ENCODE measurements at places on chromosomes 1 and 21.

DNA sequence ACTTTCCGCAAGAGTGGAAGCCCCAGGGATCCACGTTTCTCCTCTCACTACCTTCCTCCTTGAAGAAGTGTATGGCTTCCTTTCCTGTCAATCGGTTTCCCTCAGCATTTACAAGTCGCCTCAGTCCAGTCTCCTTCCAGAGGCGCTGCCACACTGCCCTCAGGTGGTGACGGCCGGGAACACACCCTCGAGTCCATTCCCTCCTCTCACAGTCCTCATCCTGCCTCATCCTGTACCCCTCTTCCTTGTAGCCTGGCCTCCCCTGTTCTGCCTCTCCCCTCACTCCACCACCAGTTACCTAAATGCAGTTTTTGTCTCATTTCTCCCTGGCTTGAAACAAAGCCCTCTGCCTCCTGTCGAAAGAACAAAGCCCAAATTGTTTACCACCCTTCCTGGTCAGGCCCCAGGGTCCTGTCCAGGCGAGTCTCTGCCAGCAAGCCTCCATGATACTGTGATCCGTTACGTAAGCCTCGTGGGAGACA lies 23.2 kb upstream of the LSM10 start:
- peak; percentile 89 for DNase-seq

GRCh38 chr1:203085528-203086406 lies at the start of gene MYOG:
MYOG (minus strand) TSS chr1:203086012; CDS start chr1:203085961, 51 bp downstream.
- DNase-seq = no peak

DNA sequence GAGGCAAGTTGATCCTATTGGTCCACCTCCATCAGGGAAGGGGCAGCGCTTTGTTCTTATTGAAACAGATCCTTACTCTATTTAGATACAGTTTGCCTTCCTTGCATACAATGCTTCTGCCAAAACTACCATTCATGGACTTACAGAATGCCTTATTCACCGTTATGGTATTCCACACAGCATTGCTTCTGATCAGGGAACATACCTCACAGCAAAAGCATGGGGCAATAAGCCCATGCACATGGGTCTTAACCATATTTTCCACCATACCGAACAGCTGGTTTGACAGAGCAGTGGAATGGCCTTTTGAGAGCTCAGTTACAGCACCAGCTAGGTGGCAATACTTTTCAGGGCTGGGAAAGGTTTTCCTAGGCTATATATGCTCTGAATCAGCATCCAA lies 544.8 kb upstream of the ADGRL4 start:
- DNase-seq = no peak

DNA sequence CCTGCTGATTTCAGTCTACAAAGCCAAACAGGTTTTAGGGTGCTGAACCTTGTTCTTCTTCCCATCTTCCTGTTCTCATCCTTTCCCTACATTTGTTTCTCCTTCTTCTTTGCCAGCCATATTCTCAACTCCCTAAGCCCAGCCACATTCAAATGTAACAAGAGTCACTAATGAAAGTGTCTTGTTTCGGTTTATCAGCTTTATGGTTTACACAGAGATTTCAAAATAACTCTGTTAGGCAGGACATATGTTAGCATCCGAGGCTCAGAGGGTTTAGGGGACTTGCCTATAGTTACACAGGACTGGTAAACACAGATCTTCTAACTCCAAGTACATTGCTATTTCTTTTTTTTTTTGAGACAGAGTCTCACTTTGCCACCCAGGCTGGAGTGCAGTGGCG lies 61.3 kb downstream of the NDUFS5 start:
- DNase-seq = peak; percentile 38

GRCh38 chr21:21412096-21412495 lies 413.9 kb downstream of the NCAM2 start:
- no peak for DNase-seq

GRCh38 chr1:226001963-226002666 lies 3.0 kb upstream of the SDE2 start:
- DNase-seq = peak; percentile 67

- DNase-seq = peak; percentile 43
These were observed 5.7 kb downstream of the SLC6A17 start for GRCh38 chr1:110155878-110156522.

- DNase-seq = no peak
These were observed 516.9 kb downstream of the AMY1C start for GRCh38 chr1:104266612-104267011.

- peak; percentile 79 for DNase-seq
These were observed 5.1 kb downstream of the PMF1 start for GRCh38 chr1:156217871-156218270.

DNA sequence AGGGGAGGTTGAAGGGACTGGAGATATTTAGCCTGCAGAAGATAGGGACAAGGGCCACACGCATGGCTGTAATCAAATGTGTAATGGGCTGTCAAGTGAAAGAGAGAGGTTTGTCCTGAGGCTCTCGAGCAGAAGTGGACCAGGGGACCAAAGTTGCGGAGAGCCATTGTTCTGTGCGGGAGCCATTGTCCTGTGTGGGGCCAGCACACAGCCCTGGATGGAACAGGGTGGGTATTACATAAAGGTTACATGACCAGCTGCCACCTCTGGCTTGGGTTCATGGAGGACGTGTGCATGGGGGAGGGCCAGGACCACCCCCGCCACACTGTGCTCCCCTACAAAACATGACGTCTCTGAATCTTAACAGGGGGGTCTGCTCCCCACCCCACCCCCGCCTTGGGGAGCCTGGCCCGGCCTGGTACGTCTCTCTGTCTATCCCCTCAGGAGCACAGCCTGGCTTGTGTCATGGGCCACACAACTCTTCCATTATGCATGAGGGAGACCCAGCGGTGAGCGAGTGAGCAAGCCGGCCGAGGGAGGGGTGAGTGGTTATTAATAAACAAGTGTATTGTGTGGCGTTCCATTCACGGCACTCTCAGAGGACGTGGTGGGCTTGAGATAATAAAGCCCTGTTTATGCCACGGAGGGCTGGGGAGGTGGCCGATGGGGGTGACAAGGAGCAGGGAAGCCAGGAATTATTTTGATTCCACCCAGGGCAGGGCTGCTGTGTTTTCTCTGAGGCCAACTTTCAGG lies at the start of gene NFASC:
Gene NFASC (plus strand): TSS at position 703 of the 753 bp plus-strand sequence. CDS start 73,454 bp downstream, outside the sequence.
- no peak for DNase-seq

- DNase-seq = no peak
These were observed 71.3 kb upstream of the LRRN2 start for GRCh38 chr1:204756811-204757210.

DNA sequence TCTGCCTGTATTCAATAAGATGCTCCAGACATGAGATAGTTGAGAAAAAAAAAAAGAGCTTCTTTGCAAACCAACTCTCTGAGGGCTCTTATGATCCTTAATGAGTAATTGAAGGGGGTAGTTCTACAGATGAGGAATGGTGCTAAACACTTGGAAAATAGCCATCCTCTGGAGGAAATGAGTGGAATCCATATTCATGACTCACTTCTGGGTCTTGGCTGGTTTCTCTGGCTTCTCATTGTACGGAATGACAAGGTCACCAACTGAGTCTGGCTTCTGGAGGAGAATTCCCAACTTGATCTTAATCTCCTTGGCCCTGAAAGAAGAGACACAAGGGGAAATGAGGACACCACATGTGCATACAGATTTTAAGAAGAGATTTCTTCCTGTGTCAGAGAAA lies 34.7 kb downstream of the RGS5 start:
- DNase-seq = no peak

DNA sequence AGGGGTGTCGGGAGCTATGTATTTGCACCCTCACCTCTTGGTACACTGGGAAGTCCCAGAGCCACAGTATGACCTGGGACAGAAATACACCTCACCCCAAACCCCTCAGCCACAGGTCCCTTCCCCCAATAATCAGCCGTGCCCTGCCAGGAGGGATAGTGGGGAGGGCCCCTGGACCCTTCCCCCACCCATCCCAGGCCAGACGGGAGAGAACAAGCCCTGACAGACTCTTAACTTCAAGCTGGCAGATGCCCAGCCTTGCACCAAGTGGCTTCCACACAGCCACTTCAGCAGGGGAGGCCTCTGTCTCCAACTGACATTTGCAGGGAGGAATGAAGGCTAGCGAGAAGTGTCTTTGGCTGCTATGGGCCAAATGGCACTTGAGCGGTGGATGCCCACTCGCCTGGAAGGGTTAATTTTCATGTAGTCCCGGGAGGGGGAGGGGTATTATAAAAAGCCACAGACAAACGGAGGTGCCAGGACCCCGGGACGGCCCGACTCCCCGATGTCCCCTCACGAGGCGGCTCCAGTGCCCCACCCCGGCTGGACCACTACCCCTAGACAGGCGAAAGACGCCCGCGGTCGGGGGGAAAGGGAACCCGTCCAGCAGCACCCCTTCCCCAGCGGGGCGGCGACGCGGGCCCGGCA lies 495 bp downstream of the SYNC start:
- no peak for DNase-seq

GRCh38 chr21:38342739-38343138 lies 85.9 kb downstream of the KCNJ15 start:
- DNase-seq = no peak

GRCh38 chr1:108830119-108831008 lies 26.5 kb downstream of the AKNAD1 start:
- DNase-seq = no peak

DNA sequence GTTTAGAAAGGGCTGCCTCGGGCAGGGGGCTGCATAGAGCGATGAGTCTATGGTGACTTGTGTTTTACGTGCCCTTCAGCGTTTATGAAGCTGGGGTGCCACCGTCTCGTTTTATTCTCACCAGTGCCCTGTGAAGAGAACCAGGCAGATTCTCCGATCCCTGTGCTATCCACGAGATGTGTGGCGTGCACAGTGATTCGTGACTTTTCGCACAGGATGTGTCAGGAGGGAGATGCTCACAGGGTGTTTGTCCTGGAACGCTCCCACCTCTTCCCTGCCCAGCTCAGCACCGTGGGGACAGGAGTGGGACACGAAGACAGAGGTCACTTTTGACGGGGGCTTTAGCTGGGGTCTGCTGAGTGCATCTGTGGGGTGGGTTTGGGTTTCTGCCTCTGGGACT lies 54.9 kb upstream of the AJAP1 start:
- DNase-seq = no peak

- DNase-seq = no peak
These were observed 40.8 kb upstream of the WARS2 start for GRCh38 chr1:119181218-119181617.

- no peak for DNase-seq
These were observed 14.3 kb downstream of the ACKR1 start for GRCh38 chr1:159218649-159219636.

DNA sequence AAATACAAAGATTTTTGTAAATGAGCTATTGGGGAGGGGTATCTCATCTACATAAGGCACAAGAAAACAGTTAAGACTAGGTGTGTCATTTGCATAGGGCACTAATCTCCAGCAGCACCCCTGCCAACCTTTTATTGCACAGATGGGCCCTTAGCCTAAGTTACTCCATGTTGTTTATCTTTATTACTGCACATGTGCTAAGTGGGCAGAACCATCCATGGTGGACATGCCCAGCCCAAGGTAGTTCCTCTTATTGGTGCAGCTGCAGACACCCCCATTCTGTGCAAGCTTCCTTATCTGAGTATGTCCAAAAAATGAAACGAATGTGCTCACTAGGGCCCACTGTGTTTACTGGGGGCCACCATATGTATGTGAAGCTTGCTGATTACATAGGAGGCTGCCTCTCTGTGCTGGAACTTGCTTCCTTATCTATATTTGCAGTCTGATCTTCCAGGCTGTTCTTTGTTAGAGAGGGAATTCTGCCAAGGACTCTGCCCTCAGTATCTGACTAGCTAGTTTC lies 77.3 kb upstream of the NEK7 start:
- no peak for DNase-seq

DNA sequence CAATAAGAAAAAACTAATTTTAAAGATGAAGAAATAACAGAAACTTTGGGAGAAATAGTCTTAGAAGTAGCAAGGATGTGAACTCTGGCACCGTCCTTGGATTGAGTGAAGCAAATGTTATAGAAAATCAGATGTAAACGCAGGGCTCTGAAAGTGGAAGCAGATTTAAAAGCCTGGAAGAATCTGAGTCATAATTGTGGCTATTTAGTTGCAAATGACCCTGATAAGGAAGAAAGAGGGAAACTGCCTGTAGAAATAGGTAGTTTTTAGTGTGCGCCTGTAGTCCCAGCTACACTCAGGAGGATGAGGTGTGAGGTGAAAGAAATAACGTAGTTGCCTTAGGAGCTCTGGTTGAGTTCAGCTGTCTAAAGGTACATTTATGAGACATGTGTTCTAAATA lies 101.0 kb downstream of the NGF start:
- DNase-seq = no peak

- DNase-seq = no peak
These were observed 162.0 kb upstream of the SYT6 start for GRCh38 chr1:114315631-114316030.

- no peak for DNase-seq
These were observed 38.5 kb upstream of the AK4 start for GRCh38 chr1:65109487-65109886.

- DNase-seq = no peak
These were observed 30.4 kb upstream of the ZBTB21 start for GRCh38 chr21:42040411-42041180.

DNA sequence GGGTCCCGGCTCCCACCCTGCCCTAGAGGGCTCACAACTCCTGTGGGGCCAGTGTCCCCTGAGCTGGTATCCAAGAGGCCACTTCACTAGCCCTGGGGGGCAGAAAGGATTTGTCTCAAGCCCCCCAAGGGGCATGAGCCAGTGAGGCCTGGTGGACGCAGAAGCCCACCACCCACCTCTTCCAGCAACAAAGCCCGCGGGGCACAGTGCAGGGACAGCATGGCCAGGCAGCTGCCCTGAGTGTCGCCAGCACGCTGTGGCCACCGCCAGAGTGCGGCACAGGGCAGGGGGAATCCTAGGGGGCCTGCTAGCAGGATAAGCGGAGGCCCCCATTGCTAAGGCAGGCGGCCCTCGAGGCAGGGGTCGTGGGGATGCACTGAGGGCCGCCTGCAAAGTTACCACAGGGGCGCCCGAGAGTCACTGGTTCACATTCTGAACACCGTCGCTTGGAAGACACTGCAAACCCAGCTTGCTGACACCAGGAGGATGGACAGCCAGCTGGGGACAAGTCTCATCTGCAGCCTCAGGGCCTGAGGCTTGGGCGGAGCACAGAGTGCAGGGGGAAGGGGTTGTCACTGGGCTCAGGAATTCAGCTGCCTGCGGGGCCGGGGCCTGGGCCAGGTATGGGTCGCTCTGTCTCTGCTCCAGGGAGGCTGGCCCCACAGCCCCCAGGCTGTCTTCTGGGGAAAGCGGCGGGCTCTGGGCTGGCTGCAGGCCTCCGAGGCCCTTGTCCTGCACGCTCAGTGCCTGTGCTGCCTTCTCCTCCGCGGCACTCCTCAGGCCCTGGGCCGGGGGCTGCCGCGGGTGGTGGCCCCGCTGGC lies 26.8 kb downstream of the SLC19A1 start:
- no peak for DNase-seq

- peak; percentile 74 for DNase-seq
These were observed 66.9 kb upstream of the TINAGL1 start for GRCh38 chr1:31509124-31510072.

GRCh38 chr1:28147264-28148094 lies 29.0 kb downstream of the PTAFR start:
- DNase-seq = peak; percentile 20
